Activated CD4-positive, CD25-positive, alpha-beta regulatory T cell treated with anti-CD3 and anti-CD28 coated beads, Interleukin-2, amount 50 U/mL, for 72 hours (primary cell): ENCODE measurements at places on chromosomes 4 and X.

- no peak for DNase-seq
These were observed 12.3 kb upstream of the DTHD1 start for GRCh38 chr4:36269101-36269500.

- no peak for DNase-seq
These were observed 1.6 kb downstream of the MAGEA11 start for GRCh38 chrX:149713279-149714050.

DNA sequence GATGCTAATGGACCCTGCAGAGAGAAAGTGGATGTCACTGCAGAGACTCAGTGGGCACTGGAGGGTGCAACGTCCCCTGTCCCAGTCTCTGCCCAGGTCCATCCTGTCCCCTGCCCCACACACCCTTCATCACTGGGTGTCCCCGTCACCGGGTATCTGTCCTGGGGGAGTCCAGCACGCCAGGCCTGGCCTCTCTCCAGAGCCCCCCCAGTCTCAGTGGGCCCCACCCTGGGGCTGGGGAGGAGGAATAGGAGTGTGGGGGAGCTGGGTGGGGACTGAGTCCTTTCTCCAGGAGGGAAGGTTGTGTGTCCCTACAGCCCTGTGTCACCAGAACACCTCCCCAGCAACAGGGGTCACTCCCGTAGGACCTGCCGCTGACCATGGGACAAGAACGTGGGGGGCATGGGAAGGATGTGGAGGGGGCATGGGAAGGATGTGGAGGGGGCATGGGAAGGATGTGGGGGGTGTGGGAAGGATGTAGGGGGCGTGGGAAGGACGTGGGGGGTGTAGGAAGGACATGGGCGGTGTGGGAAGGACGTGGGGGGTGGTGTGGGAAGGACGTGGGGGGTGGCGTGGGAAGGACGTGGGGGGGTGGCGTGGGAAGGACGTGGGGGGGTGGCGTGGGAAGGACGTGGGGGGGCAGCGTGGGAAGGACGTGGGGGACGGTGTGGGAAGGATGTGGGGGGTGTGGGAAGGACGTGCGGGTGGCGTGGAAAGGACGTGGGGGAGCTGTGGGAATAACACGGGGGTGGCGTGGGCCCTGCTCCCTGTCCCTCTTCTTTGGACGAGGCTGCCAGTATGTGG, 21.0 kb upstream of the SPON2 start:
- no peak for DNase-seq

GRCh38 chr4:6303943-6304342, 34.3 kb downstream of the WFS1 start:
- DNase-seq, result no peak

- DNase-seq, result no peak
These were observed 4.2 kb upstream of the CFP start for GRCh38 chrX:47633689-47634590.
